ENCODE measurements at places on chromosomes 11 and 22. TPM values are rescaled to one million over a fixed set of nuclear protein-coding genes. Genes with fewer than 3 reads are reported as not detected.

DNA sequence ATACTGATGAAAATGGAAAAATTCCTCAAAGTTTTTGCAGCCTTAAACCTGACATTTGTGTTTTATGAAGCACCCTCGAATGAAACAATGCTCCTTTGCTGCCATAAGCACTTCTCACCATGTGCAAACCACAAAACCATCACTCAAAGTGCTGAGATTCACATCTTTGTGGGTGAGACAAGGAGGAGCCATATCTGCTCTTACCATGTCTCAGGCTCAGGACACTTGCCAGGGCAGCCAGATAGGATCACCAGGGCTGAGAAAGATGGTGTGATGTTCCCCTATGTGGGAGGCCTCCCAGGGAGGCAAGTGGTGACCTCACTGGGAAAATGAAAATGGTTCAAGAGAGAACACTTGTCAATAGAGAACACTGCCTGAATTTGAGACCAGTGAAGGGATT, 120.4 kb downstream of the CCDC34 start:
- no peak for DNase-seq

Gene C22orf31
- total RNA-seq: not detected

Gene BLID
- not detected for total RNA-seq

Gene CABP7
- total RNA-seq: 0.06 TPM
